ELF-1 (cell line): ENCODE measurements at places on chromosomes 1 and 21.

DNA sequence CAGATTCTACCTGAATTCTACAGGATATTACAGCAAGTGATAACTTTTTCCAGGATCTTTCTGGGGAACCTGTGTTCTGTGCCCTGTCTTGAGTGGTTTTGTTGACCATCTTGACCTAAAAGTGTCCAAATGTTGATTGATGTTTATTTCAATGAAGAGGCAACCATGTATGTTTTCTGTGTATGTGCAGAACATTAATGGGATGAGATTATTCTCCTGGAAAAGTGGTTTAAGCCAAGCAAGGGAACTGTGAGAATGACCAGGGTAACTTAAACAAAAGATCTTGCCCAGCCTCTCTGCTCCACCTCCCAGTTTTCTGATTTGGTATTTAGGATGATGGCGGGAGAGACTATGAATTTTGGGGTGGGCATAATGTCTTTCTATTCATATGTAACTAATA is 1.0 kb upstream of the SAMD13 start:
- DNase-seq, result no peak

DNA sequence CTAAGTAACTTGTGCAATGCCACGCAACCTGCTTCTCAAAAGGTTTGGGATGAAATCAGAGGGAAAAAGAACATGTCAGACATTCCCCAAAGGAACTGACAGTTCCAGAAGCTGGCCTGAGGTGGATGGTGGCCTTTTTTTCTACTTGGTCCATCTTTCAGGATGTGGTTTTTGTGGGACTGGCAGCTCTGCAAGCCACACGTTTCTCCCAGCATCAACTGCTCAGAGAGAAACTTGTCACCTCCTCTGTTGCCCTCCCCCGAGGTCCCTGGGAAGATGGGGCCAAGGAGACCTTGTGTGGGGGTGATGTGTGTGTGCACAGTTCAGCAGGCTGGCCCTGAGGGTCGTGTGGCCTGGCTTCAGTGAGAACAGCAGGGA is 2.5 kb upstream of the DHRS3 start:
- DNase-seq, result no peak

DNA sequence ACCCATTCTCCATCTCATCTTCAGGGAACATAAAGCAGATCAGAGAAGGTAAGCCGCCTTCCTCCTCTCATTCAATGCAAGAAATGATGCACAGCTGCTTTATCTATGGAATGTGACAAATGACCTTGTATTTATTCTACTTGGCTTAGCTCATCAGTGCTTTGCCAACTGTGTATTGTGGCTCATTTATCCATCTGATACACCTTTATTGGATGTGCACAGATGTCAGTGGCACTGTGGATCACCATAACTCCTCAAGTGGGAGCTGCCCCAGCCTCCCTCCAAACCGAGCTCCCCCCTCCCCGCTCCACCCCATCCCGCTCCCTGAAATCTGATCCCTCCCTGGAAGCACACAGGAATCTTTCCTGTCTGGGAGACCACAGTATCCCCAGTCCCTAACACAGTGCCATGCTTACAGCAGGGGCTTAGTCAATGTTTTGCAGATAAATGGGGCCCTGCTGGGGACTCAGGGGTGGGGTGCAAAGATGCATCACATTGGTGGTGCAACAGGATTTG is 156.0 kb upstream of the RAB4A start:
- no peak for DNase-seq

DNA sequence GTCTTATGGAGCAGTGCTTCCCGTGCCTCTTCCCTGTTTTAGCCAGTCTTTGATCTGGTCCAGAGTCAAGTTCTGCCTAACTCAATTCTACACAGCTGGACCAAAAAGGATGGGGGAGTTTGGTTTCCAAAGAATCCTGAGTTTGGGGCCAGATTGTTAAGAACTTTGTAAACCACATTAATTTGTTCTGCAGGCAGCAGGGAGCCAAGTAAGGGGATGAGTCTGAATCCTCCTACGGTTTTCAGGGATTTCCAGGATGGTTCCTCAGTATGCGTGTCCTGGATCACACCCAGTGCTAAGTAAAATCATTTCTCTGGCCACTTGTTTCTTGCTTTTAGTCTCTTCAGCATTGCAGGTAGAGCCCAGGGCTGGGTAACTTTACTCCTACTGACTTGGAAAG is 26.1 kb upstream of the GJA5 start:
- no peak for DNase-seq

- no peak for DNase-seq
Observed at GRCh38 chr1:119139403-119139802, 1.1 kb downstream of the WARS2 start.

- no peak for DNase-seq
Observed at GRCh38 chr1:214338212-214338611, 57.3 kb downstream of the SMYD2 start.

DNA sequence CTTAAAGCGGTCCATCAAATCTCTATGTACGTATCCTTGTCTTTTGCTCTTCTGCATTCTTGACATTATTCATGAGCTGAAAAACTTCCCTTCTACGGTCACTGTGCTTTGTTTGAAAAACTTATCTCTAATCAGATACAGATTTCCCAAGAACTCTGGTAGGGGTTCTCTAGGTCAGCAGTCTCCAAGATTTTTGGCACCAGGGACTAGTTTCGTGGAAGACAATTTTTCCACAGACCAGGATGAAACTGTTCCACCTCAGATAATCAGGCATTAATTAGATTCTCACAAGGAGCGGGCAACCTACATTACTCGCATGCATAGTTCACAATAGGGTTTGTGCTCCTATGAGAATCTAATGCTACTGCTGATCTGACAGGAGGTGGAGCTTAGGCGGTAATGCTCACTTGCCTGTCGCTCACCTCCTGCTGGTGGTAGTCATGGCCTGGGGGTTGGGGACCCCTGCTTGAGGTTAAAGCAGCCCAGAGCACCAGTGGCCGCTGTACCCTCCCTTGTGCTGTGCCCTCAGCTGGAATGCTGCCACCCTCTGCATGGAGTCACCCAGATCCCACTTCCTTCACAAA is 30.8 kb downstream of the AK2 start:
- no peak for DNase-seq
